Kasumi-1 (cell line): ENCODE measurements at places on chromosomes 12 and 14.

- no peak for DNase-seq
These were observed 316.4 kb downstream of the NOVA1 start for GRCh38 chr14:26281280-26281998.

GRCh38 chr14:34065236-34065635 lies 114.4 kb upstream of the EGLN3 start:
- no peak for DNase-seq

- no peak for DNase-seq
These were observed 125.9 kb downstream of the ALX1 start for GRCh38 chr12:85405781-85406522.

DNA sequence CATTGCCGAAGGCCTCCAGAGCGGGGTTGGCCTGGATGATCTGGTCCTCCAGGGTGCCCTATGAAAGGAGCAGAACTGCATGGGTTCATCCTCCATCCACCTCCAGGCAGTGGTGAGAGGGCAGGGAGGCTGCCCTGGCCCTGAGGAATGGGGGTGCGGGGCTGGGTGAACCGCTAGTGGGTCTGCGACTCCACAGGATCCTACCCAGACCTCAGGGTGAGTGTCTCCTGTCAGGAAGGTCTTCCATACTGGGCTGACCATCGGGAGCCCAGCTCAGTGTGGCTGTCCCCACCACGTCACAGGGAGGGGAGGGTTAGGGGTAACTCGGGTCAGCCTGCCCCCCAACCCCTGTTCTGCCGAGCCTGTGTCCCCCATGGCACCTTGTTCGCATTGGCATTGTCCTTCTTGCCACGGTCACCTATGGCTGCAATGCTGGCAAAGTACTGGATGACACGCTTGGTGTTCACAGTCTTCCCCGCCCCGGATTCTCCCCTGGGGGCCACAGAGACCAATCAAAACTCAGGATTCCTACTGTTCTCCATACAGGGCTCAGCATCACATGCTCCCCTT lies 3.7 kb downstream of the MYH6 start:
- no peak for DNase-seq

DNA sequence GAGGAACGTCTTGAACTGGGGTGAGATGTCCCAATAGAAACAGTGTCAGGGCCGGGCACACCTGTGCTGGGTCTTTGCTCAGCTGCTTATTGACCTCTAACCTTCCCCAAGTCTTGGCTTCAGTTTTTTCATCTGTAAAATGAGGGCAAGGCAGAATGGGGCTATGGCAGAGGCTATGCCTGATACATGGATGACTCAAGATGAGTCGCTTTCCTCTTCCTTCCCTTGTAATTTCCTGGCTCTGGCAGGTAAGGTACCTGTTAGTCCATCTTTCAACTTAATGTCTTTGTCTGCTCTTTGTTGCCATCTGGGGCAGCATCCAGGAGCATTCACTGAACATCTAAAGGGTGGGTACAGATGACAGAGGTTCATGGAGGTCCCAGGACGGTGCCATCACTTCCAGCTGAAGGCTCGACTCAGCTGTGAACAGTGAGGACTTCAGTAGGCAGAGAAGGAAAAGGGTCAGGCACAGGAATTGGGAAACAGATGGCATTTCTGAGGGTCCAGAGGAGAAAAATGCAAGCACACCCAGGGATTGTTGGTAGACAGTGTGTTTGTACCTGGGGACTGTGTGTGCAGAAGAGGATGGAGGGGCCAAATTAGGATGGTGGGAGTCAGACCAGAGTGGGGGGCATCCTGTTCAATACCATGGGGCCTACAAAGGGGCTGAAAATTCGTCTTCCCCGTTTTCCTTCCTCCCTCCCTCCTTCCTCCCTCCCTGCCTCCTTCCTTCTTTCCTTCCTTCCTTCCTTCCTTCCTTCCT lies 268.3 kb downstream of the VRK1 start:
- no peak for DNase-seq

- DNase-seq: no peak
These were observed 76.9 kb downstream of the VRK1 start for GRCh38 chr14:96874127-96874526.

DNA sequence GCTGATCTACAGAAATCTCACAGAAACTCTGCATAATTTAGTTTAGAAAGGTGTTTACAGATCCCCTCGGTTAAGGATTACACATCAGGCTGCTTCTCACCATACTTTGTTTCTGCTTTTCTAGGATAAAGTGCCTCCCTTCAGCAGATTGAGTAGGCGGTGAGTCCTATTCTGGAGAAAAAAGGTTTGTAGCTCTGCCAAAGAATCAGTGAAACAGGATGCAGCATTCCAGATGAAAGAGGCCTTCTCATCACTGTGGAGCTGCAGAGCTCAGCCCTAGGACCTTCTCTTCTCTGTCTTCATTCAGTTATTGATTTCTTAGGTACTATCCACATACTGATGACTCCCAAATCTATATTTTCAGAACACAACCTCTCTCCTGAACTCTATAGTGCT lies 155.5 kb upstream of the KRR1 start:
- DNase-seq: no peak

DNA sequence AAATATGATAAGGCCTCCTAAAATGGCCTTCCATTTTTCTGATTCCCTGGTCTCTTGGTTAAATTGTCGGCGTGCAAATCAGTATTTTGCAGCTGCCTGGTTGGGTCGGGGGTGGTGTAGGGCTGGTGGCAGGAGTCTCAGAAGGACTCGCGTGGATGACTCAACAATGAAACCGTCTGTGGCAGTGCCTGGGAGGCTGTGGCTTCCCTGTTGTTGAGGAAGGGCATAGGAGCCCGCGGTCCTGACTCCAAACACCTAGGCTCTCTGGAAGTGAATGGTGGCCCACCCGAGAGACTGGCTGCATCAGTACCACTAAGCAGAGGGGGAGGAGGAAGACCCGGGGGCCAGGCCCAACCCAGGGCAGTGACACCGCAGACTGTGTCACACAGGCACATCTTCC lies 207.9 kb downstream of the TTC7B start:
- DNase-seq: peak; percentile 2

DNA sequence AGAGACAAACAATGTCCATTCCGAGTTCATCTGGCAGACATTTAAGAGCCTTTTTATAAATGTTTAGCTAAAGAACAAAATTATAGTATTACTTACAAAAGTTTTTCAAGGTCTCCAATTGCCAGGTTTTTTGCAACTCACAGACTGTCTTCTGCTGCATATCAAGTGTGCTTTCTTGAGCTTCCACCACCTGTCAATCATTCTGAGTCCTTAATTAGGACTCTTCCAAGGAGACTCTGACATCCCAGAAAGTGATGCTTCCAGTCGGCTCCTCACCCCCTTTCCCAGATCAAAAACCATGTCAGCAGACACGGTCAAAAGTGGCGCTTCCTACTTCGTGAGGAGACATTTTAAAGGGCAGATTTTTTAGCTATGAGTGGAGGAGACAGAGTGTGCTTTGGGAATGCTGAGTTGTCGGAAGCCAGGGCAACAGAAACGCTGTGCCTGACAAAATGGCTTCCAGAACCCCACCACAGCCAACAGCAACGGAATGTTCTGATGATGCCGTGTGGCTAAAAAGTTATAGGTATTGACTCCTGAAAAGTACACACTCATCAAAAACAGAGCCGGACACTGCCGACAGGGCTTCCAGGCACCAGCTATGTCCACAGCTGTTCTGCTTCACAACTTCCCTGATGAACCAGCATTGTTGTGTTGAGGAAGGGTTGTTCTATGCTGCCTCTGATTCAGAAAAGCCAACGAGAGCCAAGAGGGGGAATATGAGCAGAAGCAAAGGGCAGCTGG lies 116.1 kb upstream of the SLC35F4 start:
- DNase-seq: no peak

DNA sequence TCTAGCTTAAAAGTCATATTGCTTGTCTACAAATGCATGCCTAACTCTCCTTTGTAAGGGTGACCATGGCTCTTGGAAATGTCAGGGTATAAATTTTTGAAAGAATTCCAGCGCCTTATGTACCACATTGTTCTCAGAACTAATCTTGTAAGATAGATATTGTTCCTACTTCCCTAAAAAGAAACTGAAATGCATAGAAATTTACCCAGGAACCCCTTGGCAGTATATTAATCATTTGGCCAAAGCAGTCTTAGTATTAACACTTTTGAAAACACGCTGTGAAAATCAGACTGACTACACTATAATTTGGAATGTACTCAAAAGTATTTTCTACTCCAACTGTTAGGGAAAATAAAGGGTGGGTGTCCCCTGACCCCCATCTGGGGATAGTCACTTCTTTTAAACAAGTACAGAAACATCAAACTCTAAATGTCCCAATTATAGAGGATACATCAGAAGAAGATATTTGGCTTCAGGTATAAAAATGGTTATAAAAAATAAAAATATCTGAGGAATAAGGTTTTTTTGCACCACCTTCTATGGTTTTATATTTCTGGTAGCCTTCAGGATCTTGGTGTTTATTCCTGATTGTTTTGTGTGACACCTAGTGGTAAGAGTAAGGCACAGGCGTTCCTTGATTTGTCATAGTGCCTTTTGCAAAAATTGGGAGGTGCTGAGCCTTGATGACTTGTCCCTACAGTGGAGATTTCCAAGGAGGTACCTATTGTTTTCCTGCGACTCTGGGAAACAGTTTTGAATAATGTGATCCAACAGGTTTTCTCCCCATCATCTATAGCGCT lies 2.2 kb upstream of the NFKBIA start:
- peak; percentile 84 for DNase-seq

- DNase-seq: peak; percentile 44
These were observed 37.6 kb upstream of the BCL2L14 start for GRCh38 chr12:12032851-12033797.
